ENCODE measurements at places on chromosomes 3 and 15.

DNA sequence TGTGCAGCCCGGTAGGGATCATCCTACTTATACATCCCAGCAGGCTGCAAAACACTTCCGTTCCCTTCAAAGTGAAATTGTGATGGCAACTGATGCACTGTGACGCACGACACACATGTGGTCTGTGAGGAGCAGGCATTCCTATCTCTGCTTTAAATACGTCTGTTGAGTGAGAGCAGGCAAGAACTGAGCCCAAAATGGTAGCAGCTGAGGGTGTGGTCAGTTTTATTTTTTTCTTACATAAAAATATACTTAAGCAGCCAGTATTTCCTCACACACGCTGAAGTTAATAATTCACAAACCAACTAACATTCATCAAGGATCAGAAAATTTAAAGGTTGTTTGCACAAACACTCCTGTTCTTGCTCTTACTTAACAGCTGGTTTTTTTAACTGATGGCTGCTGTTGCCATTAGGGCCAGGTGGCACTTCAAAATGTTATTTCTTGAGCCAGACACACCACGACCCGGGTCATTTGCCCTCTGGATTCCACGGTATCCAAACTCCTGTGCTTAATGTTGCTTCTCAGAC lies 23.9 kb downstream of the LRIG1 start:
- no peak for DNase-seq

DNA sequence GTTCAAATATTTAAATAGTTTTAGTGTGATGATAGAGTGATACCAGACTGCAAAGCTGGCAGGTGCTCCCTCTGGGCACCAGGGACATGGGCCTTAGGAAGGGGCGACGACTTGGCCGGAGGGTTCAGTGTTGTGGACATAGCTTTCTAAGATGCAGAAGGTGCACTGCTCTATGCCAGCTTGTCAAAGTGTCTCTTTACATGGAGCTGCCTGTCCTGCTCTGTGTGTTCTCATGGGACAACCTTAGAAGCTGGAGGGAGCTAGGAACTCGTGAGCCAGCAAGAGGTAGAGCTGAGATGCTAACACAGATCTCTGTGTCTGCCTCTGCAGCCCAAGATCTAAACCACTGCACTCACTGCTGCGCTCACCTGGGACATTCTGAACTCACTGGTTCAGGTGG lies 77.8 kb downstream of the SENP2 start:
- no peak for DNase-seq

DNA sequence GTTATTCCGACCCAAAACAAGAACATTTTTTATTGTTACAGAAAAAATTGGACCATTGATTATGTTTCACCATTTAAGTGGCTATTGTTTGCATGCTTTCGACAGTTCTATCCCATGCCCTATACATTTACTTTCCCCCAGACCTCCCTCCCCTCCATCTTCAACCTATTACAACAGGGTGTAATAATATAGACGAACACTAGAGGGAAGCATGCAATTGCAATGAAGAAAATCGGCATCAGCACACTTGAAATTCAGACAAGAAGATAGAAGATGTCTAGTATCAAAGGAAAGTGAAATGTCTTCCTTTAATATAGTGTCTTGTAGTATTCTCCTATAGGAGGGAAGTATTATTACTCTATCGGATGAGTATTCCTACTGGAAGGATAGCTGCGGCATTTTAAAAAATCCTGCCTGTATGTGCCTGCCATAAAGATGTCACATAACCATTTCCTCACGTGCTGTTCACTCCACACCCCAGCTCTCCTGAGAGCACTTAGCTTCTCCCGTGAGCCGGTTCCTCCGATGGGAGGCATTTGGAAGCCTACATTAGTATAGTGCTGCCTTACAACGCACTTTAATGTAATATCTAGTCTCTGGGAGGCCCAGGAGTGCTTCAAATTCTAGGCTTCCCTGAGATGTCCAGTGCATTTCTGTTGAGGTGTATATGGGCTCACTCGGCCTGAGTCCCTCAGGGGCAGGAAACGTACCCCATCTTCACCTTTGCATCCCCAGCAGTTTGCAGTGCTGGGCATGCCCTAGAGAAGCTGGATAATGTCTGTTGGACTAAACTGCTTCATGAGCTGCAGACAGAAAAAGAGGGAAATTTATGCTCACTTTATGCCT lies 17.8 kb upstream of the ERICH6 start:
- DNase-seq = no peak

- DNase-seq = no peak
These were observed 71.5 kb downstream of the ZMAT3 start for GRCh38 chr3:179000144-179000543.

- no peak for DNase-seq
These were observed 277.9 kb upstream of the SEMA6D start for GRCh38 chr15:47439146-47440111.

GRCh38 chr3:15514663-15515340 lies 6.7 kb downstream of the COLQ start:
- no peak for DNase-seq

GRCh38 chr15:64643685-64644084 lies 131.7 kb downstream of the RBPMS2 start:
- no peak for DNase-seq

GRCh38 chr15:91068436-91068835 lies 31.6 kb upstream of the SV2B start:
- DNase-seq = no peak

DNA sequence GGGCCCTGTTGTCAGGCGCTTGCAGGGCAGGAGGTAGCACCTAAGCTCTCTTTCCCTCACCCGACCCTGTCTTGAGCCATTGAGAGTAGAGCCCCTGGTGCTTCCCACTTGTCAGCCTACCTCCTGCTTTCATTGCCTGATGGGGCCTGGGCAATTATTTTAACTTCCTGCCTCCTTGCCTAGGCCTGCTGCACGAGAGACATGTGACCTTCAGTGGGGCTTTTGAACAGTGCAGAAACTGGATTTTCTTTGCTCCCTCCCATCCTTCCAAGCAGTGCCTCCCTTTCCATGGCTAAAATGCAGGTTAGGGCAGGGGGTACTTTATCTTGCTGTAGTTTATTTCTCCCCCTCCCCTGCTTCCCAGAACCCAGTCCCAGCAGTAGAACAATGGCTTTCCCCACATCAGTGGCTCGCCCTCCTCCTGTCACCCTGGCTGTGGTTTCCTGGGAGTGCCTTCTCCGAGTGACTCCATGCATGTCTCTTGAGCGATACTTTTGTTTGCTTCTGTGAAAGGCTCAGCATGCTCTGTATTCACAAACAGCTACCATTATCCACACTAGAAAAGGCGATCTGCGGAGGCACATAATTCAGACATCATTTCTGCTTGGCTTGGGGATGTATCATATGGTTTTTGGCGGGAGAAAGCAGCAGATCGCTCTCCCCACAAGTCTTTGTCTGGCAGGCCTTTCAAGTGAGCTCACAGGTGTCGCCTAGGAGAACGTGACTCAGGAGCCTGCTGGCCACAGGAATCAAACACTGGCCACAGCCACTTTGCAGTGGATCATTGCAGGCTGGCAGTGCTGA lies 24.1 kb downstream of the PDIA5 start:
- DNase-seq = no peak

DNA sequence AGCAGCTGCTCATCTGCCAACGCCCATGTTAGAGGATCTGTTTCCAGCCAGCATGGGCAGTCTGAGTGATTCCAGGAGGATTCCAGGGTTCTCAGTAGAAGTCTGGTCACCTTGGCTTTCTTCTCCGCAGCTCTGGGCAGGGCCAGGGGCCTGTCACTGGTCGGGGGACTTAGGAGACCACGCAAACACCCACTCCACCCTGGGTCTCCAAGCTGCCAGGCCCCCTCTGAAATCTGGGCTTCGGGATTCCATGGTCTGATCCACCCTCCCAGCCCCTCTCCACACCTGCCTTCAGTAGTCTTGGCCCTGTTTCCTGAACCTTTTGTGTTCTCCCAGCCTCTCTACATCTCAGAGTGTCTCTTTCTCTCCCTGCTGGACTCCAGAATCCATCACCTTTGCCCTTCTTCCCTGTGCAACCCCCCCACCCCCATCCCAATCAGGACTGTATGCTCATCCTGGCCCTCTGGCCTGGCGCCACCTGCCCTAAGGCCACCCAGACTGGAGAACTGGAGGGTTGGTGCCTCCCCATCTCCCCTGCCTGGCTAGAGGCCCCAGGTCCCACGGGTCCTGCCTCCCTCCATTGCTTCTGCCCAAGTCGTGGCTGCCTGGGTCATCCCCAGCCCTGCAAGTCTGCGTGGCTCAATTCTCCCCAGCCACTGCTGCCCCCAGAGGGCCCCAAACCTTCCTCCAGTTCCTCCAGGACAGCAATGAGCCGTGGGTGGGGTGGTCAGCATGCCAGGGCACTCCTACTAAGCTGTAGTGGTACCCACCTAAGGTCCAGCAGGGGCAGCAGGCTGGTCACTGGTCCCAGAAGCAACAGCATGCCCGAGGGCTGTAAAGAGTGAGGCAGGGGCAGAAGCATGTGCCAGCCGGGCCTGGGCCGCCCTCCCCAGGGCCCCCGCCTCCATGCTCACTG lies 102.8 kb downstream of the TBC1D2B start:
- DNase-seq = no peak

- no peak for DNase-seq
These were observed 101.8 kb downstream of the NFKBIZ start for GRCh38 chr3:101950985-101951733.

DNA sequence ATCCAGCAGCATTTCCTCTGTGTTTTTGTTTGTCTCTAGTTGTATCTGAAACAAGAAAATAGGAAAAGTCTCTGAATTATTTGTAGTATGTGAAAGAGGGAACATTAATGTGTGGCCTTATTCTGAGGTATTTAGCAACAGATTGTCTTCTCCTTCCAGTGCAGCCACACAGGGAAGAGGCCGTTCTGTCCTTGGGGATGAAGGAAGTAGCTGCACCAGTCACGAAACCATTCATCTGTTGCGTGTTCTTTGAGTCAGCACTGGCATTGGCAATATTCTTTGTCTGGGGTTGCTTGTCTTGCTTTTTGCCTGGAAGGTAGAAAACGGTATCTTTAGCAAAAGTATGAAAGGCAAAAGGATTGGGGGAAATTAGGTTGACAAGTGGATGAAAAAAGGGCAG lies 91.6 kb downstream of the CDIN1 start:
- DNase-seq = no peak

DNA sequence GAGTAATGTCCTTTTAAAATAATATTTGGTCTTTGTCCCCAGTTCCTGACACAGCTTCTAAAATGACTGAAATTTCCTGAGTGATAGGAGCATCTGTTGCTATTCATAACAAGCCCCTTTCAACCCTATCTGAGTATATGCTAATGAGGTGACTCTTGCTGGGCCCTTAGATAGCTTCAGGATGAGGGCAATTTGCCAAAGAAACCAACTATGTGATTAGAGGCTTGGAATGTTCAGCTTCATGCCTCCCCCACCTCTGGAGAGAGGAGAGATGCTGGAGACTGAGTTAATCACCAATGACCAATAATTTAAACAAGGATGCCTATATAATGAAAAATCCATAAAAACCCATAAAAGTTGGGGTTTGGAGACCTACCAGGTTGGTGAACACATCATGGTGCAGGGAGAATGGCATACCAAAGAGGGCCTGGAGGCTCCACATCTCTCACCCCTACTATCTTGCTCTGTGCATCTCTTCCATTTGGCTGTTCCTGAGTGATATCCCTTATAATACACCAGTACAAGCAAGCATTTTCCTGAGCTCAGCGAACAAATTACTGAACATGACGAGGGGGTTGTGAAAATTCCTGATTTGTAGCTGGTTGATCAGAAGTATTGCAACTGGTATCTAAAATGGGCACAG lies 189.2 kb downstream of the ECT2 start:
- DNase-seq = no peak

DNA sequence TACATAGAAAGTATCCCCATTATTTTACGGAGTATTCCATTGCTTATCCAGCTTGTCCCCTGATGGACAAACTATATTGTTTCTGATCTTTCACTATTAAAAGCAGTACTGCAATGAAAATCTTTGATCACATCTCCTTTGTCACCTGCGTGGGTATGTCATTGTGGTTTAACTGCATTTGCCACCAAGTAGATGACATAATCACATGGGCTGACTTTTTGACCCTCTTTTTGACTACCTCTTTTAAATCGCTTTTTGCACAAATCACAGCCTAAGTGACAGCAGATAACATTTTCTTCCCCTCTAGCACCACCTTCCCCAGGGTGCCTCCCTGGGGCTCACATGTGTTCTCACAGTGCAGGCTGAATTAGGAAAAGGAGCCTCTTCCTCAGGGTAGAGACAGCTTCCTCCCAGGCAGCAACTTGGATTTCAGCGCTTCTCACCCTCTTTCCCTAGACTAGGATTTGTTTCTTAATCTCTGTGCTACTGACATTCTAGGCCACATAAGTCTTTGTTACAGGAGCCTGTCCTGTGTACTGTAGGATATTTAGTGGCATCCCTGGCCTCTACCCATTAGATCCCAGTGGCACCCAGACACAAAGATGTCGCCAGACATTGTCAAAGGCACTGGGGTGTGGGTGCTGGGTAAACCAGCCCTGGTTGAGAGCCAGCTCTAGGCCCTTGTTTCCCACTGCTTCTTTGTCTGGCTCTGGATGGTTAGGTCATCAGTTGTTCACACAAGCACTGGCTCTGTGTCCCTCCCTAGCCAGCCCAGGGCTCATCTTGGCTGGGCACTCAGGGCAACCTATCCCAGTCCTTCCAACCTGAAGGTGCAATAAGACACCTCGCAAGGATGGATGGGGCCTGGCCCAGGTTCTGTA lies 1.3 kb upstream of the RBP1 start:
- DNase-seq = no peak

DNA sequence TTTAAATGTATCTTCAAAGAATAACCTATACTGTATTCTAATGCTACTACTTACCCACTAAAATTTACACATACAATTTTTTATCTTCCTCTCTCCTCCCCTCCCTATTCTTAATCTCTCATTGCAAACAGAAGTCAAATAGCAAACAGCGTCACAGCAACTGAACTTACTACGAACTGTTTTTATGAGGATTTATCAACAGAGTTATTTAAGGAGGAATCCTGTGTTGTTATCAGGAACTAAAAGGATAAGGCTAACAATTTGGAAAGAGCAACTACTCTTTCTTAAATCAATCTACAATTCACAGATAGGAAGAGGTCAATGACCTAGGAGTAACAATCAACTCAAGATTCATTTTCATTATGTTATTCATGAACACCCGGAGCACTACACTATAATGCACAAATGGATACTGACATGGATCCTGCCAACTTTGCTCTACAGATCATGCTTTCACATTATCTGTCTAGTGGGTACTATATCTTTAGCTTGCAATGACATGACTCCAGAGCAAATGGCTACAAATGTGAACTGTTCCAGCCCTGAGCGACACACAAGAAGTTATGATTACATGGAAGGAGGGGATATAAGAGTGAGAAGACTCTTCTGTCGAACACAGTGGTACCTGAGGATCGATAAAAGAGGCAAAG lies 984 bp downstream of the FGF7 start:
- no peak for DNase-seq

GRCh38 chr3:129461461-129462146 lies 21.6 kb downstream of the IFT122 start:
- DNase-seq = no peak

GRCh38 chr15:38876211-38876610 lies 311.6 kb upstream of the RASGRP1 start:
- no peak for DNase-seq
